ENCODE measurements at places on chromosomes 4 and X.

- DNase-seq: no peak
Observed at GRCh38 chr4:52912608-52913007, 50.5 kb downstream of the RASL11B start.

GRCh38 chr4:121738780-121739535 is 26.0 kb downstream of the SMIM43 start:
- DNase-seq: no peak

- DNase-seq: no peak
Observed at GRCh38 chrX:809081-809480, 178.5 kb downstream of the SHOX start.

DNA sequence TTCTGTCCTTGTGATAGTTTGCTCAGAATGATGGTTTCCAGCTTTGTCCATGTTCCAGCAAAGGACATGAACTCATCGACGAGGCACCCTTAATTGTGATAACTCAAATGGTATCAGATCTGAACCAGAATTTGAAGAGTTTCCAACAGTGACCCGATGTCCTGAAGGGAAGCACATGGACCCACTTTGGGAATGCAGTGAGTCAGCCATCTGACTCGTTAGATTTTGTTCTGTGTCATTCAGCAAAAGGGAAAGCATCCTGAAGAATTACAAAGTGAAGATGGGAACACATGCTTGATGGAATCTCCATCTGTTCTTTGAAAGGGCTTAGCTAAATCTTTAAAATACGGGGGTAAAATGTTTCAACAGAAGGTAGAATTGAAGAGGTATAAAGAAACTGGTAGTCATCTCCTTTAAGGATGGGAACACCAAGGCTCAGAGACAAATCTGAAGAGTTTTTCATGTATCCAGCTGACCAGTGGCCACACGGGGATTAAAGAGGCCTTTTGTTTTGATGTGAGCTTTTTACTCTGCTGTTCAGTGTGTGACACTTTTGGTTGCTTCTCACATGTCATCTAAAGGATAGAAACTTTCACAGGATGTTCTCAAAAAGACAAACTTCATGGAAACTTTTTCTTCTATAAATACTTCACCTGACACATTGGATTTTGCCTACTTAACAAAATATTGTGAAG is 393.8 kb downstream of the INPP4B start:
- DNase-seq: no peak

DNA sequence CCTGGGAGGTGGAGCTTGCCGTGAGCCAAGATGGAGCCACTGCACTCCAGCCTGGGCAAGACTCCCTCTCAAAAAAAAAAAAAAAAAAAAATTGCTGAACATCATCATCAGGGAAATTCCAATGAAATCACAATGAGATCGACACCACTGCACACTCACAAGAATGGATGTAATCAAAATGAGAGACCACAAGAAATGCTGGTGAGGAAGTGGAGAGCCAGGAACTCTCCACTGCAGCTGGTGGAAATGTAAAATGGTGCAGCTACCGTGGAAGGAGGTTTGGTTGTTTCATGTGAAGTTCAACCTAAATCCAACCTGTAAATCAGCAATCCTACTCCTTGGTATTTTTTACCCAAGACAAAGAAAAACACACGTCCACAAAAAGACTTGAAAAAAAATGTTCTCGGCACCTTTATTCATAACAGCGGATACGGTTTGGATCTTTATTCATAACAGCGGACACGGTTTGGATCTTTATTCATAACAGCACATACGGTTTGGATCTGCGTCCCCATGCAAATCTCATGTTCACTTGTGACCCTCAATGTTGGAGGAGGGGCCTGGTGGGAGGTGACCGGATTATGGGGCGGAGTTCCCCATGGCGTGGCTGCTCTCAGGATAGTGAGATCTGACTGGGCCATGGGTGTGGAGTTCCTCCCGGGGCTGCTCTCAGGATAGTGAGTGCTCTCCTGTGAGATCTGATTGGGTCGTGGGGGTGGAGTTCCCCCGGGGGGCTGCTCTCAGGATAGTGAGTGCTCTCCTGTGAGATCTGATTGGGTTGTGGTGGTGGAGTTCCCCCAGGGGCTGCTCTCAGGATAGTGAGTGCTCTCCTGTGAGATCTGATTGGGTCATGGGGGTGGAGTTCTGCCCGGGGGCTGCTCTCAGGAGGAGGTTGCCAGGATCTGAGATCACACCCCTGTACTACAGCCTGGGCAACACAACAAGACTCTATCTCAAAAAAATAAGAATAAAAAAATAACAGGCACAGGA is 7.7 kb downstream of the GAK start:
- DNase-seq: no peak

DNA sequence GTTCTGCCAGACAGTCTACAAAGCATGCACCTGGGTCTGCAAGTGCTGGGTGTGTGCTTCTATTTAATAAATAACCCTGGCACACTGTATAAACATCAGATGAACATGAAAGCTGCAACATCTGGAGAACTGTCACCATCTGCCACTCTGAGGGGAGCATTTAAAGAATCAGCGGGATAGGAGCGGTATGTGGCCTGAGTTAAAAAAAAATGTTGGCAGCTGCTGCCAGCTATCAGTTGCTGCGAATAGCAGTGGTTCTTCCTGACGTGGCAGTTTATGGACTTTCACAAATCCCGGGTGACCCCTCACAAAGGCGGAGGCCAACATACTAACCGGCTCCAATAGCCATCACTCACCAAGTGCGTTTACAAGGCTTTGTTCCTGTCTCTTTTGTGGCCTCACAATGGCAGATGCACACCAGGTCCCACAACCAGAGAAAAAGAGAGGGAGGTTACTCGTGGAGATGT is 95.1 kb downstream of the RASL11B start:
- DNase-seq: no peak

GRCh38 chr4:141311246-141312204 is 90.8 kb downstream of the ZNF330 start:
- no peak for DNase-seq

- DNase-seq: no peak
Observed at GRCh38 chr4:32544846-32545245, 1824.7 kb downstream of the PCDH7 start.

DNA sequence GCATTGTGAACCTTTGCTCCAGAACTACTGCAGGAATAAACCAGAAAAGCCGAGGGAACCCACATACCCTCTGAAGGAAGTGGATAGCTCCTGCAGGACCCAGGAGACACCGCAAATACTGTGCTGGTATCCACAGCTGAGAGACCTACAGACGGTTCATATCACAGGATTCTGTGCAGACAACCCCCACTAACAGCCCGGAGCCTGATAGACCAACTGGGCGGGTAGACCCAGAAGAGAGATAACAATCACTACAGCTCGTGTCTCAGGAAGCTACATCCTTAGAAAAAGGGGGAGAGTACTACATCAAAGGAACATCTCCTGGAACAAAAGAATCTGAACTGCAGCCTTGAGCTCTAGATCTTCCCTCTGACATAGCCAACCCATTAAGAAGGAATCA is 150.8 kb downstream of the FRAS1 start:
- no peak for DNase-seq

GRCh38 chr4:35526456-35526855 is 717.9 kb downstream of the ARAP2 start:
- no peak for DNase-seq

GRCh38 chr4:84482564-84483563 is 16.2 kb downstream of the NKX6-1 start:
- DNase-seq: no peak

DNA sequence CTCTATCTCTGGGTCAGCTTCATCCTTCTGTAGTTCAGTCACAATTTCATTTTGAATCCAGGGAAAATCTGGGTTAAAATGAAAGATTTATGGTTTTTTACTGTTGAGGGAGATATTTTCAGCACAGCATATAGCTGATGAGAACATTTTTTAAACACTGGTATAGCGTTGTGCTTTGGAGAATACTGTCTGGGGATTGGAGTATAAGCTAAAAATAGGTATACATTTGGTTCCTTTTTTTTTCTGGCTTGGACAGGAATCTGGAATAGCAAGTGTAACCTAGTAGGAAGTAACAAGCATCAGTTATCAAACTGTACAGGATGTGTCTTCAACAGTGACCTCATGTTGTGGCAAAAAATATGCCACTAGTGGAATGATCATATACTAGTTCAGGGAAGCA is 149.1 kb downstream of the GRXCR1 start:
- no peak for DNase-seq

DNA sequence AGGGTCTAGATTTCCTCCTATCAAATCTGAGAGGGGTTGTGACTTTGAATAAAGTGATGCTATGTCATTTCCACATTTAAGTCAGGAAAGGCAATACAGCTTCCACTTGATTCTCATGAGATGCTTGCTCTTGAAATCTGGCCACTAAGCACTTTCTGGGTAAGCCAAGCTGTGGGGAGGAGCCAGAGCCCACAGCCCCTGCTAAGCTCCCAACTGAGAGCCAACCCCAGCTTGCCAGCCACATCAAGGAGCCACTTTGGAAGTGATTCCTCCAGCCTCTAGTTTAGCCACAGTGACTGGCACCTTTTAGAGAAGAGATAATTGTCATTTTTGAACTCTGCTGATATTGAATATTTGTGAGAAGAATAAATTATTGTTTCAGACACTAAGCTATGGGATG is 1441.5 kb upstream of the IGFBP7 start:
- no peak for DNase-seq

DNA sequence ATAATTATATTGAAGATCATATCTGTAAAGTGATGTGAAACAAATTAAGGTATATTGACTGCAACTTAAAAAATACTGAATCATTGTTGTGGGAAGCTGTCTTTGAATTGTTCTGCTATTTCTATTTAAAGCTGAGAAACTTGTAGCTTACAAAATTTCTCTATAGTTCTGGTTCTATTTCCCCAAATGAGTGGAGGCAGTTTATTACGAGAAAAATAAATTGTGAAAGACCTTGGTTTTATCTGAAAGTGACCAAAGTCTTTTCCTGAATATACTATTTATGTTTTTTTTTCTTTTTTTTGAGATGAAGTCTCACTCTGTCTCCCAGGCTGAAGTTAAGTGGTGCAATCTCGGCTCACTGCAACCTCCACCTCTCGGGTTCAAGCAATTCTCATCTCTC is 165.4 kb downstream of the SH3BGRL start:
- DNase-seq: no peak

- DNase-seq: no peak
Observed at GRCh38 chr4:148016063-148016637, 284.3 kb downstream of the ARHGAP10 start.

DNA sequence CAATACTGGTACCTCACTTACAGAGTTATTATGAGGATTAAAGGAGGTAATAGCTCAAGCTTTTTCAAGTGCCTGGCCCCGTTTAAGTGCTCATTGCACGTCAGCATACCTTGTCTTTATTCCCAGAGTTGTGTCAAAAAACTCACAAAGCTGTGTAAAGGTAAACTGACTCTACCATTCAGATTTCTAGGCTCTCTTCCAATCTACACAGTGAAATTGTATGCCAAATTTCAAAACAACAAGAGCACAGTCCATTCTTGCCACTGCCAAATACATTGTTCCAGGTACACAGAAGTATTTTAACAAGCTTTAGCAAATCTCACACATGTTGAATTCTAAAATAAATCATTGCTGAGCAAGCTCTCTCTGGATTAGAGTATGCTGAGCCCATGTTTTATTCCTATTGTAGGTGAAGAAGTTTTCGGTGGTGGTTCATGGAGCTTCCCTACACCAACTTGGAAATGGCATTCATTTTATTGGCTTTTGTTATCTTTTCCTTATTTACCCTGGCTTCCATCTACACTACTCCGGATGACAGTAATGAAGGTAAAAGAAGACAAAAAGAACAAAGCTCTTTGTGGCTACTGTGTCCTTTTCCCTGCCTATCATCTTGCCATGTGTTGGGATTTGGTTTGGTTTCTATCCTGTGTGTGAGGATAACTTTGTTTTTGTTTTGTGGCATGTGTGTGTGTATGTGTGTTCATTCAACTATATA is 16.2 kb downstream of the SMIM31 start:
- no peak for DNase-seq

GRCh38 chr4:14871676-14872430 is 130.4 kb upstream of the CPEB2 start:
- DNase-seq: no peak

GRCh38 chr4:190015538-190016368 is 11.3 kb downstream of the FRG2 start:
- DNase-seq: no peak

GRCh38 chrX:101655534-101655933 is 4.1 kb downstream of the ARMCX2 start:
- no peak for DNase-seq

- DNase-seq: no peak
Observed at GRCh38 chr4:151534195-151534594, 125.2 kb downstream of the FHIP1A start.

DNA sequence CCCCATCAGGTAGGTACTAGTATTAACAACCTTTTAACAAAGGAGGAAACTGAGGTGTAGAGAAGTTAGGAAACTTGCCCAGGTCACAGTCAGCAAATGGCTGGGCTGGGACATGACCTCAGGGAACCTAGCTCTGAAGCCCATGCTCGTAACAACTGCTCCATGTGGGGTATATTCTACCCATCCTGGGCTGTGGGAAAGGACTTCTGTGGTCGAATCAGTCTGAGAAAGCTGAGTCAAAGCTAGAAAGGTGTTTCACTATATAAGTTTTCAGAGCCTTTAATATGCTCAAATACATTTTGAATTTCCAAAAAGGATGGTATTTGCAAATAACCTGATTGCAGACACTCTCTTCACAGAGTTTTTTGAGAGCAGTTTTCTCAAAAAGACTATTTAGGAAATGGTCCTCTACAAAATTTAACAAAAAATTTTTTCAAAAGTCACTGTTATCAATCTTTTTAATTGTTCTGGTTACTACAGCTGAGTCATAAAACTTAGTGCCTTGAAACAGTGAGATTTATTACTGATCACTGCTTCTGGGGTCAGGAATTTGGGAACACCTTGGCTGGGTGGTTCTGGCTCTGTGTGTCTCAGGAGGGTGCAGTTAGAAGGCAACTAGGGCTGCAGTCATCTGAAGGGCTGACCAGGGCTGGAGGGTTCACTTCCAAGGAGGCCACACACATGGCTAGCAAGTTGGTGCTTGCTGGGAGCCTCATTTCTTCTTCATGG is 53.6 kb downstream of the NSG1 start:
- DNase-seq: no peak

GRCh38 chr4:86891762-86892635 is at the start of gene C4orf36:
TSS of gene C4orf36 (minus strand) at chr4:86892422. CDS start at chr4:86891520, 902 bp downstream.
- no peak for DNase-seq

DNA sequence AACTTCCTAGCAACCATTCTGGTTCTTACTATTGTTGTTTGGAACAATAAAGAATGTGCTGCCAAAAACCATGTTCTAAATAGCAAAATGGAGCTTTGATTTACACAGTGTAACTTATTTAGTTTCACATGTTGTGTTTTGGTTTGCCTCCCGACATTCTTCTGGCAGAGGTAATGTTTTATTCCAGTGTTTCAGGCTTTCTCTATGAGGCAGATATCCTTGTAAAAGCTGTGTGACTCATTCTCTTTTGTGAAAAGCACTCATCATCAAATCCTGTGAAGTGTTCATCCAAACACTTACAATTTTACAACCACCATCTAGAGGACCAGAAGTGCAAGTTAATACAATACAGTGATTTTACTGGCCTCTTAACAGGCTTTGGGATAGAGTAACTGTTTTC is 219.0 kb upstream of the GIMD1 start:
- no peak for DNase-seq

- DNase-seq: no peak
Observed at GRCh38 chr4:168998596-168998995, 11.5 kb downstream of the CBR4 start.

DNA sequence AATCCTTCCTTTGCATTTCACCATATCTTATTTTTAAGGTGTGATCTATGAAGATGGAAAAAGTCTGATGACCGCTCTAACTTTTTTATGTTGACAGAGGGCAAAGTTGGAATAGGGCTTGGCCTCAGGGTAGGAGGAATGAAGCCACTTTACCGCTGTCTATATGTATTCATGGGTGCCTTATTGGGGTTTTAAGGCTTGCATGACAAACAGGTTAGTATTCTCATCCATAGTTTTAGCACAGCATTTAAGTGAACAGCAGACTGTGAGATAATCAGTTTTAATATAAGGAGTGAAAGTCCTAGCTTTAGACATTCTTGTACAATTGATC is 81.7 kb upstream of the BMP2K start:
- no peak for DNase-seq

Measured in stimulated activated CD8-positive, alpha-beta memory T cell treated with anti-CD3 and anti-CD28 coated beads, Interleukin-4, amount 100 ng/mL, for 1 hour (primary cell).